CD4-positive, alpha-beta T cell treated with Interleukin-15 for 4 hours (primary cell): ENCODE measurements at places on chromosomes 11 and 22.

DNA sequence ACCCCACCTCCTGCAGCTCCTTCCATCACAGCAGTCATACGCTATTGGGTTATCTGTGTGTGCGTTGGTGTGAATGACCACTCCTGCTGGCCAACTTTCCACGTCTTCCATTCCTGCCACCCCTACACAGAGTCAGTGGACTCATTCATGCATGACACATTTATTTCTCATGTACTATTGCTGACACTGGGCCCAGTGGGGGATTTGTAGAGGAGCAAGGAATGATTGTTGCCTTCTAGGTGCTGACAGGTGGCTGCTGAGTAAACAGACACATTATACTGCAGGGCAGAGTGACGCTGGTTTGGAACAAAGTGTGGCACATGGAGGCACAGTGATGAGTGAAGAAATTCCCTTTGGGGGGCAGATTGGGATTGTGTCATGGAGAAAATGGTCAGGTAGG is 113.9 kb downstream of the CCDC81 start:
- no peak for DNase-seq

- DNase-seq, result no peak
These were observed 29.4 kb upstream of the PDGFB start for GRCh38 chr22:39273950-39274887.

DNA sequence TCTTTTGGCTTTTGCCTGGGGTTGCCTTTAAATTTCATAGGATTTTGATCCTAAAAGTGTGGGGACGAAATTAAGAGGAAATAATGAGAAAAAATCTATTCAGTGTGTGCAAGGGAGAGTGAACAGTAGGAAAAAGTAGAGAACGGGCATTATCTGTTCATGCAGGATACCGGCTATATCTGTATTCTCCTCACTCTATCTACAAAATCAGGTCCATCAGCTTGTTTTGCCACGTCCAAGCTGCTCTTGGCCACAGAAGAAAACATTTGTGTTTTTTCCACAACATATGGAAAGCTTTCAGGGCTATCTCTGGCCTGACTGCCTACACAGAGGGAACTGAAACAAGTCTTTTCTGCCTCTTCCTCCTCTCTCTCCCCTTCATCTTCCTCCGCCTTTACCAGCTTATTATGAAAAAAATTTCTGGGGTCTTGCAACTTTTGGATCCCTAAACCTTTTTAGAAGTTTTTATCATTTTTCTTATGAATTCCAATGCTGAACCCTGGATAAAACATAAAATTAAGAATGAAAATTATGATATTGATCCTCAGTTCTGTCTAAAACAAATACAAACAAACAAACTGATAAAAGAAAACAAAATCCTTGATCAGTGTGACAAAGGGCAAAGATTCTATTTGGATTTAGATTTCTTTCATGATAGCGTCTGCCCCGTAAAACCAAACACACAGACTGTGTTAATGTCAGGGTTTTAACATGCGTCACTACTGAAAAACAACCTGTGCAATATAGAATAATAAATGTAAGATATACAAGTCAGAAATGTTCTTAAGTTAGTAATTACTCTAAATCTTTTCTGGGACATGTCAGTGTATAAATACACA is 219.7 kb downstream of the CNTN5 start:
- DNase-seq, result no peak

DNA sequence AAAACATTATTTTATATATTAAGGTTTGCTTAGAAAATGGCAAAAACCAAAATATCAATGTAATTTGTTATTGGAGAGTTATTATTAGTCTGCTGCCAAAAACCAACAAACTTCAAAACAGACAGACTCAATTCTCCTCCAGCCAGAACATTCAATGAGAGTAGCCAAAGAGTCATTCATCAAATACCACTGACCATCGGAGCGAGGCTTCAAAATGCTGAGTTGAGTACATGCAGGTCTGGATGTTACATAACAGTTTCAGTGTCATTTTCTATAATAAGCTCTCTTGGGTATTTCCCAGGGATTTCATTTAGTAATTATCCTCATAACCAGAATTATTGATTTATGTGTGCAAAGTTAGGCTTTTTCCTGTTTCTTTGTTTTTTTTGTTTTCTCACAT is 42.6 kb downstream of the CHST1 start:
- no peak for DNase-seq

DNA sequence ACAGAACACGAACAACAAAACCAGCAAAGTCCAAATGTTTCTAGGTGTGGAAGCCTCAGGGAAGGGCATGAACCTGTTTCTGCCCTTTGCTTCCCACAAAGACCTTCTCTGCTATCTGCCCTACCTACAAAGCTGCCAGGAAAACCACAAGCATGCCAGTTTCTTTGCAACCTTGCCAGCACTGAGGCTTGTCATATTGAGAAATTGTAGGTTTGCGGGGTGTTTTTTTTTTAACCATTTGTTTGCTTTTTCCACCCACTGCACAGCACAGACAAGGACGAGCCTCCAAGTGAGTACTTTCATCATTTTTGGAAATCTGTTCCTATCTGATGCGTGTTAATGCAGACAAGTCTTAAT is 12.8 kb downstream of the PARVG start:
- peak; percentile 9 for DNase-seq

DNA sequence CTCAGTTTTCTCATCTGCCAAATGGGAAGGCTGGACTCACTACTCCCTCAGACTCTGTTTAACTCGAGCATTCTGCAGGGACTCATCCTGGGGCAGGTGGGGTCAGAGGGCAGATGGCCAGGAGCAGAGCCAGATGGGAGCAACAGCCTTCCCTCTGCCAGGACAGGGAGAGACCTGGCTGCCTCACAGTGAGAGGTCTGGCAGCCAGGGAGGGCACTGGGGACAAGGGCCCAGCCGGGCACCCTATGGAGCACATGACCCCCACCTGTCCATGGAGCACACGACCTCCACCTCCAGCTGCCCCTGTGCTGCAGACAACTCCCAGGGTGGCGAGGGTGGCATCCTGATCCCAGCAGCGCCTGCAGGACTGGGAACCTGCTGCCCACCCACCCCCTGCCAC is 67.4 kb downstream of the IGLL1 start:
- DNase-seq, result no peak

DNA sequence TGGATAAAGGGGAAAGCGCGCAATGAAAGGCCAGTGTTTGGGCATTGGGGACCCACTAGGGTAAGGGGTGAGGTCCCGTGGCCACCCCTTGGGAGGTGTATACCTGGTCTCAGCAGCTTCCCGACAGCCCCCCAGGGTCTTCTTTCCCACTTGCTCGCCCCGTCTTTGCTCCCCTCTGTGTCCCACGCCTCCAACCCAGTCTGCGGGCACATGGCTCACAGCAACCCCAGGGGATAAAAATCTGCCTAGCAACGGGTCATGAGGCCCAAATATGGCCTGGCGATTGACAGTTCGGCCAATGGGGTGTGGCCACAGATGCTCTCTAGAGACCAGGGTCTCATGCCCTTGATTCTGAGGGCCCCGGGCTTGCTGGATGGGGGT is 41.6 kb downstream of the AHNAK start:
- DNase-seq, result no peak

GRCh38 chr11:70607561-70607960 is 209.2 kb downstream of the CTTN start:
- DNase-seq, result no peak

GRCh38 chr22:37207981-37208380 is 4.3 kb downstream of the SSTR3 start:
- DNase-seq, result no peak

- no peak for DNase-seq
These were observed 199.4 kb upstream of the NAV2 start for GRCh38 chr11:19513253-19513652.

- DNase-seq, result no peak
These were observed 10.3 kb upstream of the PARVG start for GRCh38 chr22:44170470-44170869.

DNA sequence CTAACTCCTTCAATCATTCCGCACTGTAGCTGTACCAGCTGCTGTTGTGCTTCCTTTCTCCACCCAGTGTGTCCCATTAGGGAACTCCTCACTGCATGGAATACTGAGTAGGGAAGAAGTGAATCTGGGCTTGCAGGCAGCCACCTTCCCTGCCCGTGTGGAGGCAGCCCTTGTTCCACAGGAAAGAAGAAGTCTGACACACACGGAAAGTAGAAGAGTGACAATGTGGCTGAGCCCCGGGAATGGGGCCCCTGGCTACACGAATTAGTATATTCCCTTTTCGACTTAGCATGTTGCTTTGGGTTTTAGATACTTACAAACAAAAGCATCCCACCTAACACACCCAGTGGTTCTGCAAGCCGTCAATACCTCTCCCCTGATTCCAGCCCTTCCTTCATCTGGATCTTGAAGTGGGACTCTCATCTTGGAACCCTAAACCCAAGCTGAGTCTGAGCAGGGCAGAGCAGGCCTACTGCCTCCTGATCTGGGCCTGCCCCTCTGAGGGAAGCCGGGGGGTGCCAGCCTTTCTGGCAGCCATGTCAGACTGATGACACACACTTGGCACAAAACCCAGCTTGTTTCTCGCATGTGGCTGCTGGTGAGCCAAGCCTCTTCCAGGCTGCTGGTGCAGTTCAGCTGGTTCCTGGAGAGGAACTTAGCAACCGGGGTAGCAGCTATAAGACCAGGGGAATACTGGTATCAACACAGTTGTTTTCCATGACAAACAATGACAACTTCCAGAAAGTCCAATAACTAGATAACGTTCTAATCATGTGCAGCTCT is 71.6 kb downstream of the C11orf58 start:
- no peak for DNase-seq

GRCh38 chr11:114683007-114683406 is 4.7 kb downstream of the NXPE2 start:
- DNase-seq, result no peak

GRCh38 chr11:95398437-95399112 is 167.6 kb upstream of the SESN3 start:
- DNase-seq, result no peak

GRCh38 chr22:26162926-26163325 is 6.3 kb upstream of the SEZ6L start:
- DNase-seq, result no peak

DNA sequence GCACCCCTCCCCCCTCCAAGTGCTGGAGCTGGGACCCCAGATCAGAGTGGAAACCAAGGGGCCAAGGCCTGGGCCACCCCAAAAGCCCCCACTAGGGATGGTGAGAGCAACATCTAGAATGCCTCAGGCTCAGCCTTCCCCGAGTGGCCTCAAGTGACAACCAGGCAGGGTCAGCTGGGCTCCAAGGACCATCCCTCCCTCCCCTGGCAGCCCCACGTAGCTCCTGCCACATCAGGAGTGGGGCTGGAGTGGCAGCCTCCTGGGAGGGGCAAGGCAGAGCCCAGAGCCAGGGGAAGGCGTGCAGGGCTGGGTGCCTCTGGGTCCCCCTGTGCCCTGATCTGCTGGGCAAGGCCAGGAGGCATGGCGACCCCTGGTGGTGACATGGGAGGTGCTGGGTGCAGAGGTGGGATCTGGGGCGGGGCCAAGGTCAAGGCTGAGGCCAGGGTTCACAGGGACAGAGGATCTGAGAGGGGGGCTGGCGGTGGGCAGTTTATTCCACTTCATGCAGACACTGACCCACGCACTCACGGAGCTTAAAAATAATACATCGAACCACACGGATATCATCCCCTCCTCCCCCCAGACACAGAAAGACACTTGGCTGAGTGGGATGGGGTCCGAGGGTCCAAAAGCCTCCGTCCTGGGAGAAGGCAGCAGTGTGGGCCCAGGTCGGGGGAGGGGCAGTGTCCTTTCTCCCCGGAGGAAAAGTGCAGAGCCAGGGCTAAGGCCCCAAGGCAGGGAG is 15.8 kb upstream of the EHD1 start:
- peak; percentile 89 for DNase-seq

DNA sequence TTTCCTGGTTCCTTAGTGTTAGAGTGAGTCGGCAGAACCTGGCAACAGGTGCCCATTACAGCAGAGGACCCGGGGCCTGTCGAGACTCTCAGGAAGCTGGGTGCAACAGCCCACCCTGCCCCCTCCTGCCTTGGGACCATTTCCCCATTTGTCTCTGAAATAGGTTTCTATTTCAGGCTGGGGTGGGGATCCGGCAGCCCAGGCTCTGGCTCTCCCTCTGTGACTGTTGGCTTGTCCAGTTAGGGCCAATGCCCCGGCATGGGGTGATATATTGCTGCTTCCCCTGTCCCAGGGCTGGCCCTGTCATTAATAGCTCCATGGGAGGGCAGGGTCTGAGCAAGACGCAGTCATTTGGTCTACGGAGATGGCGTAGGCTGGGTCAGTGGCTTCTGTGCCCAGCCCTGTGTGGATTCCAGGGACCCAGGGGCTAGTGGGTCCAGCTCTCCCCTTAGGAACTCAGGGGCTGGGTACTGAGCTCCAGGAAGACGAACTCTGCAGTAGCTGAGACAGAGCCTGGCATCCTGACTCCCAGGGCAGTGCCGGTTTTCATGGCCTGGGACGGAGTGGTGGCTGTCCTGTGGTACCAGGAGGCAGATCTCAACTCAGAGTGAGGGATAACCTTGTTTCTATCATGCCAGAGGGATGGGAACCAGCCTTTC is 2.7 kb downstream of the P2RY6 start:
- no peak for DNase-seq

DNA sequence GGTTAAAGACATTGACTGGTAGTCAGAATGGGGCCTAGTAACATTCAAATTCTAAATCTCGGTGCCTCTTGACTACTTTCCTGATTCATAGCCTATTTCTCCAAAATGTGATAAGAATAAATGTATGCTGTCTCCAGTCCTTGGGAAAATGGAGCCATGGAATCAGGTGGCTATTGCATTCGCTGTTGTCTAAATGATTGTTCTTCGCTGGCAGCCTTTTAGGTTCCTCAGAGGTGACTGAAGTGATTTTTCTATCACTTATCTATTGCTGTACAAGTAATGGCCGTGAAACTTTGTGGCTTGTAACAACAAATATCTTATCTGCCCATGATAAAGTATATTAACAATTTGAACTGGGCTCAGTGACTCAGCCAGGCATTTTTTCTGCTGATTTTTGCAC is 15.4 kb downstream of the SRPRA start:
- DNase-seq, result no peak

DNA sequence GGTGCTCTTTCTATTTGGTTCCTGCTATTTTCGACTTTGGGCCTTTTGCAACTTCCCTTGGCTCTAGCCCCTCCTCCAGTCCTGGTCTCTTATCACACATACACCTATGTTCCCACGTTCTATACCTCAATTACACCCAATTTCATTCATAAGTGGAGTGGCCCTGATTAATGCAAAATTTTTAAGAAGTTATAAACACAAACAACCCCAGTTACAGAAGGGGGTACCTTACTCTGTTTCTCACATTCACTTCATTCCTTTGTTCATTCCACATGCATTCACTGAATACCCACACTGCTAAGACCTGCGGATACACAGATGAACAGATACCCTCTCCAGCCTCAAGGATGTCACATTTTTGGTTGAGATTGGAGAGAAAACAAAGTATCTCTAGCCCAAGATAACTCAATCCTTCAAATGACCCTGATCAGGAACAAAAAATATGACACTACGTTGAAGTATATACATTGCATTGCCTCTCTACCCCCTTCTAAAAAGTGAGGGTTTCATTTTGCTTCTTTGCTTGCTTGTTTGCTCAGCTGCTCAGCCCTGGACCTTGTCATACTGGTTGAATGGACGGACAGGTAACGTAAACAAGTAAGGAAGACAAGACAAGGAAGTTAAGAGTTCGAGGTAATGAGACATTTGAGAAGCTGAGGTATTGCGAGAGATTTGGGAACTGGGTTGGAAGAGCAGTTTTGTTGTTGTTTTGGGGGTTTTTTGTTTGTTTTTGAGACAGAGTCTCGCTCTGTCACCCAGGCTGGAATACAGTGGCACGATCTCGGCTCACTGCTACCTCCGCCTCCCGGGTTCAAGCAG is 3.6 kb upstream of the VPS37C start:
- DNase-seq, result no peak

- DNase-seq, result no peak
These were observed 9.4 kb downstream of the CSDC2 start for GRCh38 chr22:41570221-41570620.

GRCh38 chr11:128399251-128400121 is 187.9 kb downstream of the ETS1 start:
- DNase-seq, result no peak

GRCh38 chr11:67489885-67490726 is 7.3 kb downstream of the AIP start:
- DNase-seq, result no peak
